Naive thymus-derived CD4-positive, alpha-beta T cell (primary cell): ENCODE measurements at places on chromosomes 5 and 9.

GRCh38 chr5:149488645-149489306 is 62.5 kb downstream of the CSNK1A1 start:
- DNase-seq: no peak
- no peak overlapping the region for H3K27ac ChIP-seq
- no peaks in the 10 kb centered on the region for H3K27me3 ChIP-seq
- H3K4me1 ChIP-seq: no peaks in the 10 kb centered on the region
- no peak overlapping the region for H3K4me3 ChIP-seq

DNA sequence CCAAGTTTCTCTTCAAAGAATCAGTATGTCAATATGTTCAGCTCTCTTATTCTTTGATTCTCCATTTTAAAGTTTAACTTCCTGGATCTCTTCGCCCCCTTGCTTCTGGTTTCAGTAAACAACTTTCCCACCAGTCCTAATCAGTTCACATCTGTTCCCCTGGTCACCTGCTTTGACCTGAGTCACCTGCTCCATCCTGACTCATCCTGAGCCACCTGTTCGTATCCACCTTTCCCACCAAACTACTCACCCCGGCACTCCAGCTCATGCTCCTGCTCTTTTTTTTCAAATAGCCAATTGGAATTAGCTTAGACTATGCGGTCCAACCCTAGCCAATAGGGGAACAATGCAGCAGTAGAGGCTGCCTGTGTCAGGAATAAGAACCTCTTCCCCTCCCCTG is 23.6 kb upstream of the CSF1R start:
- no peaks in the 10 kb centered on the region for H3K36me3 ChIP-seq
- no peak overlapping the region for H3K27ac ChIP-seq
- no peaks in the 10 kb centered on the region for H3K4me1 ChIP-seq
- H3K27me3 ChIP-seq: no peaks in the 10 kb centered on the region

DNA sequence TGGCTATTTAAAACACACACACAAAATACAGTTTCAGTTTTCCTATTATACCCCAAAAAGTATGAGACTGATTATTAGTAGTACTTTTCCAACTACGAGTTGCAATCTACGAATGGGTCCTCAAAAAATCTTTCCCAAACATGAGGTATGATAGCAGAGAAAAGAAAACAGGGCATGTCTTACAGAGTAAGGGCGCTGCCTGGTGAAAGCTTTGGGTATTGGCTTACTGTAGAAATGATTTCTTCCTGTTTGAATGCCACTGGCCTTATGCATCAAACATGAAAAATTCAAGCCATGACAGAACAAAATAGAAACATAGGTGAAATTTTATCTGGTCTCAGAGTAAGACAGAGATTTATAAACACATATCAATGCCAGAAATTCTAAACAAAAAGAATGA is 448.0 kb downstream of the SPOCK1 start:
- H3K27me3 ChIP-seq: no peaks in the 10 kb centered on the region
- no peak overlapping the region for H3K27ac ChIP-seq
- no peaks in the 10 kb centered on the region for H3K36me3 ChIP-seq
- no peak overlapping the region for H3K4me3 ChIP-seq

DNA sequence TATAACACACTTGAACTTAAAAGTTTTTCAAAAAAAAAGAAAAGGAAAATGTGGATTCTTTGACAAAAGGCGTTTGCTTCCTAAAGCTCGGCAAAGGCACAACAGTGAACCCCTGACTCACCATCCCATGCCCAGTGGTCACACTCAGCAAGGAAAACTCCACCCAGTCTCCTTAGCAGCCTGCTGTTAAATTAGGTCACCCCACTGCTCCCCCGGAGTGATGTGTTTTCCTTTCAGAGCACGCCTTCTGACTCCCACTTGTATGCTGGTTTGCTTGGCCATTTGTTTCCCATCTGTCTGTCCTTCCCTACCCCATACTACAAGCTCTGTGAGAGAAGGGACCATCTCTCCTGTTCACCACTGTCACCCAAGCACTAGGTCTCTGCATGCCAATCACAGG is 23.8 kb downstream of the RETREG1 start:
- no peak overlapping the region for H3K4me3 ChIP-seq
- no peaks in the 10 kb centered on the region for H3K4me1 ChIP-seq
- no peaks in the 10 kb centered on the region for H3K36me3 ChIP-seq
- no peaks in the 10 kb centered on the region for H3K27me3 ChIP-seq
- no peak overlapping the region for H3K27ac ChIP-seq
- DNase-seq: no peak

DNA sequence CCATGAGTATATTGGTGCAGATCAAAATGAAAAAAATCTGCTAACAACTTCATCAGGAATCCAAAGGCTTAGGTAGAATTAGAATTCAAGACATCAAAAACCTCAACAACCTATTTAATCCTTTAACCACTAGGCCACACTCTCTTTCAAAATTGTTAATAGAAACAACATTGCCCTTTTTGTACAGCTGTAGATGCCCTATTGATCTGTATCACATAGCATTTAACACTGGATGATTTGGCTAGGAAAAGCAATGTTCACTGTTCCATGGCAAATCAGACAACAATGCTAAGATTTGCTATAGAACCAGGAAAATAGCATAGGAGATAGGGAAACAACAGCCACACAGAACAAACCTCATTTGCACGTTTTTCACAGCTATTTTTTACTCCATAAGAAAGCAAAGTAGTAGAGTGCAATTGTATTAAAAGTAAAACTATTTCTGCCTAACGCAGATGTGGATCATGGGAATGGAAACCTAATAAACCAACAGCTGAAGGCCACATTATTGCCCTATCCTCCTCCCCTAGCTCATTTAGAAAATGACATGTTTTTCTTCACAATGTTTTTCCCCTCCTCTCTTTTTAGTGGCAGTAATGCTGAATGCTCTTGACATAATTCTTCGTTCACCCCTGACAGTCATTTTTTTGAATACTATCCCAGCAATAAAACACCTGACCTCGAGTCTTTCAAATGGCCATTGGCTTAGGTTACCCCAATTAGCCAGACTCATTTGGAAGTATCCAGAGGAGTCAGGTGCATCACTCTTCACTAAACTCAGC is 373.0 kb upstream of the CCNH start:
- no peaks in the 10 kb centered on the region for H3K4me1 ChIP-seq
- H3K27me3 ChIP-seq: no peaks in the 10 kb centered on the region
- H3K27ac ChIP-seq: no peak overlapping the region
- H3K4me3 ChIP-seq: no peak overlapping the region
- DNase-seq: no peak
- no peaks in the 10 kb centered on the region for H3K36me3 ChIP-seq

GRCh38 chr5:80487829-80488721 is at the start of gene FAM151B:
Gene FAM151B (plus strand): TSS chr5:80488100. CDS start chr5:80488124, 24 bp downstream.
- peak within 1 kb of the TSS; percentile 52 for H3K27ac ChIP-seq
- DNase-seq: peak; percentile 85
- no peaks in the 10 kb centered on the region for H3K27me3 ChIP-seq
- no peaks in the 10 kb centered on the region for H3K36me3 ChIP-seq
- peak within 1 kb of the TSS; percentile 71 for H3K4me3 ChIP-seq

DNA sequence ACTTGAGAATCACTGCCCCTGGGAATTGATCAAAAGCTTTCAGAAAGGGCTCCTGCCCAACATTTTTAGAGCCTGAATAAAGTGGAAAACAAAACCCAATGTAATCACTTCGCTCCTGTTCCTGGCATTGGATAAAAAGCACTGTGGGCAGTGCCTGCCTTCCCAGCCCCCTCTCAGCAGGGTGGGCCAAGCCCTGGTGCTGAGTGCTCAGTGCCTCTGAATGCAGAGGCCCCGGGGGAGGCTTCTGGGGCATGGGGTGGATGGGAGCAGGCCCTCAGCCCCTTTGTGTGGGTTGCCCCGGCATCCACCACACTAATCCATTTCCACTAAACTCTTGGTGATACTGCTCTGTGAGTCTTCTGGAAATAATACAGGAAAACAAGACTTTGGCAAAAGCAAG is 55.6 kb downstream of the CFAP90 start:
- no peak for DNase-seq
- H3K27me3 ChIP-seq: no peaks in the 10 kb centered on the region
- H3K27ac ChIP-seq: no peak overlapping the region
- H3K4me3 ChIP-seq: no peak overlapping the region
- H3K36me3 ChIP-seq: no peaks in the 10 kb centered on the region

DNA sequence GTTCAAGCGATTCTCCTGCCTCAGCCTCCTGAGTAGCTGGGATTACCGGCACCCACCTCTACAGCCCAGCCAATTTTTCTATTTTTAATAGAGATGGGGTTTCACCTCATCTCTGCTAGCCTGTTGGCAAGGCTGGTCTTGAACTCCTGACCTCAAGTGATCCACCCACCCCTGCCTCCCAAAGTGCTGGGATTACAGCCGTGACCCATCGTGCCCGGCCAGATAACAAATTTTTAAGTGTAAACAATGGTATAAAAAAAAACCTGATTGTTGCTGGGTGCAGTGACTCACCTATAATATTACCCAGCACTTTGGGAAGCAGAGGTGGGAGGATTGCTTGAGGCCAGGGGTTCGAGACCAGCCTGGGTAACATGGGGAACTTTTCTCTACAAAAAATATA is 28.0 kb upstream of the N4BP3 start:
- H3K27ac ChIP-seq: no peak overlapping the region
- no peak for DNase-seq
- no peaks in the 10 kb centered on the region for H3K36me3 ChIP-seq
- H3K4me1 ChIP-seq: no peaks in the 10 kb centered on the region
- no peaks in the 10 kb centered on the region for H3K27me3 ChIP-seq
